Stimulated activated CD8-positive, alpha-beta memory T cell treated with anti-CD3 and anti-CD28 coated beads, Interleukin-2, amount 100 ng/mL, for 1 hour (primary cell): ENCODE measurements at places on chromosomes 16 and 17.

DNA sequence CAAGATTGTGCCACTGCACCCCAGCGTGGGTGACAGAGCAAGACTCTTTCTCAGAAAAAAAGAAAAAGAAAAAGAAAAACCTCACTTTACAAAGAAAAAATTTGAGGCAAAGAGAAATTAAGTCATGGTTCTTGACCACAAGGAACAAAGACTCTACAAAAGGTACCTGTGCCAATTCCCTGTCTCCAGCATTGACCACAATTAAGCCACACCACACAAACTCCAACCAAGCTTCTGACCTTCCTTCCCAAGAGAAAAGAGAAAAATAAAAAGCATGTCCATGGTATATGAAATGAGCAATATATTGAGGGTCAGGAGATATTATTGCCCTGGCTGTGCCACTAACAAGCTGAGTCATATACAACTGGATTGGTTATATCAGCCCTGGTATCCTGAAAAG lies 146.3 kb upstream of the NOG start:
- no peak for DNase-seq

GRCh38 chr17:54680410-54680809 lies 220.2 kb upstream of the TOM1L1 start:
- no peak for DNase-seq

DNA sequence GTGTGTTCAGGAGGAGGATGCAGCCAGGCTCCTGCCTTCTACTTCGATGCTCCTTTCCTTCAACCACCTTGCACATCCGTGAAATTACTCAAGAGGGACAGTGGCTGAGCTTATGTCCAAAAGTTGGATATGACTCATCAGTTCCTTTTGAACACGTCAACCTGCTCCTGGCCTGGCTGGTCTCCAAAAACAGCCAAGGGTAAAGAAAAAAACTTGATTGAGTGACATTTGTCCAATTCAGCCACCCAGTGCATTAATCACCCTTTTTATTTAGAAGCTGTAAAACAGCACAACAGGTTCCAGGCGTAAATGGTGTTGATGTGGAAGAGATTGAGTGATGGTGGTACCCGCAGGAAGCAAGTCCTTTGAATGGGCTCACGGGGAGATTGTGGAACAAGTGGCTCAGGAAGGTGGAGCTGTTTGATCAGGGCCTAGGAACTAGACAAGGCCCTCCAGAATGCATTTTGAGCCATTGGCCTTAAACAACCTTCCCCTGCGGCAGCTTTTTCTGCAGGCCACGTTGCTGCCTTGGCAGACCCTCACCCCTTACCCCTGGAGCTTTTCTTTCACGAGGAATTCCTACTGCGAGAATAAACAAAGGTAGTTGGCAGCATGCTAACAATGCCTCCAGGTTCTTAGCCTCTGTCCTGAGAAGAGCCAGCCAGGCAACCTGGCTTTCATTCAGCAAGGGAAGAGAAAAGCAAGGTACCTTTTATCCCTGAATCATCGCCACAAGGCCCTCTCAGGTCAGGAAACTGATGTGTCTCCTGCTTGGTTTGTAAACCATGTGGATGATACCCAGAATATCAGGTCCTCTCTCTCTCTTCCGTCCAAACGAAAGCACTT lies 173.3 kb upstream of the CACNG5 start:
- no peak for DNase-seq

DNA sequence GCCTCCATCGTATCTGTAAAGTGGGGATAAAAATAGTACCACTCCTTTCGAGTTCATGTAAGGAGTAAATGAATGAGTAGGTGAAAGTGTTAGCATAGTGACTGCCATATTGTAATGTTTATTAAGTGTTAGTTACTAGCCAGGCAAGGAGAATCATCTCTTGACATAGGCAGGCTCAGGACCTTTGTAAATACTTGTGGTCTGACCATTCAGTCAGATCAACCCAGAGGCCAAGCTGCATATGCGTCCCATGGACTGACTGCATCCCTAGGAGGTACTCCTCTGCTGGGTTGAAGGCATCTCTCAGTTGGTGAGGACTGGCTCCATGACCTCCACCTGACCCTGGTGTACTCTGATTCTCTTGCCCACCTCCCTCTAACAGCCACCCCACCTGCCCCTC lies 40.5 kb upstream of the CDRT4 start:
- DNase-seq = no peak

DNA sequence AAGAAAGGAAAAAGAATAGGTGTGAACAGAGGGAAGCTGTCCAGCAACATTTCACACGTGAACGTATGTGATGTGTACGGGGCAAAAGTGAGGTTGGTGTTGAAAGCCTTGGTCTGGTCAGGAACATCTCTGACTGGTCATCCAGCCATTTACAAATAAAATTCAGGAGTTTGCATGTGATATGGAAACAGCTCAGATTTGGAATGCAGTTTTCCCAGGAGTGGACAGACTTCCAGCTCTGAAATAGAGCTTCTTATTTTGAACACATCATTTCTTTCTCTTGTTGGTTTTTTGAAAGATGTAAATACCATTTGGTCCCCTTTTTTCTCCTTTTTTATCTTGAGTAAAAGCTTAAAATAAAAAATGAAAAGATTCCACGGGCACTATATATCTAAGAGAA lies 566.2 kb upstream of the ZFHX3 start:
- no peak for DNase-seq

DNA sequence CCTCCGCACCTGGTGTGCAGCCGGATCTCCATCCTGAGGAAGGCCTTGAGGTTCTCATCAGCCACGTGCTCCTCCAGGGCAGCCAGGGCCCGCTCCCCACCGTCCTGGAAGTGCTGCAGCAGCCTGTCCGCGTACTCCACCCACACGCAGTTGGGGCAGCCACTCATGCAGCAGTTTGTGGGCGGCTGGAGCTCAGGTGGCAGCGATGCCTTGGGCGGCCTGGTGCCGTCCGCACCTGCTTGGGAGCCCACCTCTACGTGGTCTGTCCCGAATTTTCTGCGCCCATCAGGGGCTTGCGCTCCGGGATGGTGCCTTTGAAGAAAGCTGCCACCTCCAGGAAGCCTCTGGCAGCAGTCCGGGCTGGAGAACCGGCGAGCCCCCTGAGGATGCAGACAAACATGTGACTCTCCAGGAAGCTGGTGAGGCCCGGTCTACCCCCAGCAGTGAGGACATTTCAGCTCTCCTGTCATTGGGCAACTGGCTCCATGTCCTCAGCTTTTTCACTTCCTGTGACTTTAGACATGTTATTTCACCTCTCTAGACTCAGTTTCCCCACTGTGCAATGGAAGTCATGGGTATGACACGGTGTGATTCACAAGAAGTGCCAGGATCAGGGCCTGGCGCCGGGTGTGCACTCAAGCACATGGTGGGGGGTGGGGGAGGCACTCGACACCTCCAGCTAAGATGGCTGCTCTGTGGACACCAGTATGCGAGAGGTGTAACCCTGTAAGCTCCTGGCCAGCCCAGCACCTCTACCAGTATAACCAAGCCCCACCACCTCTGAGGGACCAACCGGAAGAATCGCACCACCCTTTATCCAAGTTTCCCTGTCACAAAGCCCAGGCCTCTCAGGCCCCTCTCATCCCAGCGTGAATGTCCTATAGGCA lies 957 bp downstream of the OXLD1 start:
- DNase-seq = no peak

DNA sequence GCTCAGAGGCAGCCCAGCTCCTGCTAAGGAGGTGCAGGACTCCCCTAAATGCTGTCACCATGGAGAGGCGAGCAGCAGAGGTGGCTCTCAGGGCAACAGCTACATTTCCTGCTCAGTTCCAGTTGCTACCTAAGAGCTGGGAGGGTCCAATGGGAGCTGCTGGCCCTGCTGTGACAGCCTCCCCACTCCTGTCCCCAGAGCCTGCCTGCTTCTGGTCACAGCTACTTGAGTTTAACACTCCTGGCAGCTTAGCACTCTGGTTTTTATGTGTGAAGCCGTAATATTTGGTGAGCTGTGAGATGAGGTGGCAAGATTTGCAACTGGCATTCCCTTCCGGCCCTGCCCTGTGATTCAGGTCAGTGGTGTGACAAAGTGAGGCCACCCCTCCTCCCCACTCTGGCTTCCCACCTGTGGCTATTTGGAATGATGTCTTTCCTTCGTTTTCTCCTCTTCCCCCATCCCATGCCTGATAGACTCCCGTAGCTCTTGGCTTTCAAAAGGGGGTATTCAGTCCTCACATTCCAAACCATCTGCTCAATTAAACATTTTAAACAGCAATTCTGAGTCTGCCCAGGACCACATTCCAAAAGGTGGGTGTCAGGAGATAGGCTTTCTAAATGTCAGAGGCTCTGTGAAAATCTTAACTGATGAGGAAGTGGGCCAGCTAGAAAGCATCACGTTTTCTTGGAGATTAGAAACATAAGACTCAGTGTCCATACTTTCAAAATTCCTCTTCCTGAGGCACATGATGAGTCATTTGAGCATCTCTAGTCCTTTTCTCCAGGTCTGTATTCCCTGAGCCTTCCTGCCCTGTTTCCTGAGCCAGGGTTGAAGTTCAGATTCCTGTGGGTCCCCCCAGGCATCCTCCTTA lies 42.6 kb upstream of the SKAP1 start:
- no peak for DNase-seq

- DNase-seq = no peak
Observed at GRCh38 chr17:42438600-42439567, 15.8 kb upstream of the CAVIN1 start.

DNA sequence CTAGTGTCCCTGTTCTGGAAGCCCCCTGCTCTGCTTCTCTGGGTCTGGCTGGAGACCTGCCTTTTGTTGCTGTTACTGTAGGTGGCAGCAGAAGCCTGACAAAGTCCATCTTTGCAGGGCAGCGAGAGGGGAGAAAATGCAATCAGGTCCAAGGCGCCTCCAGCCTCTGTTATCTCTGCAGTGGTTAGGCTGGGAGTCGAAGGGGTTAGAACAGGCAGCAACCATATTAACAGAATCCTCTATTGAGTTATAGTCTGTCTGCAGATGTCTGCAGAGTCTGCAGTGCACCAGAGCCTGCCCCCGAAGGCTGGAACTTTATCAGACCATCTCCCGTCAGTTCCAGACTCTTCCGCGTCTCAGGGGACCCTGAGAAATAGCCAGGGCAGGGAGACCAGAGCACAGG lies 404.9 kb upstream of the EEF2KMT start:
- DNase-seq = no peak

GRCh38 chr16:64718486-64718885 lies 403.4 kb downstream of the CDH11 start:
- no peak for DNase-seq

GRCh38 chr16:9014389-9014788 lies 50.7 kb upstream of the USP7 start:
- DNase-seq = no peak

DNA sequence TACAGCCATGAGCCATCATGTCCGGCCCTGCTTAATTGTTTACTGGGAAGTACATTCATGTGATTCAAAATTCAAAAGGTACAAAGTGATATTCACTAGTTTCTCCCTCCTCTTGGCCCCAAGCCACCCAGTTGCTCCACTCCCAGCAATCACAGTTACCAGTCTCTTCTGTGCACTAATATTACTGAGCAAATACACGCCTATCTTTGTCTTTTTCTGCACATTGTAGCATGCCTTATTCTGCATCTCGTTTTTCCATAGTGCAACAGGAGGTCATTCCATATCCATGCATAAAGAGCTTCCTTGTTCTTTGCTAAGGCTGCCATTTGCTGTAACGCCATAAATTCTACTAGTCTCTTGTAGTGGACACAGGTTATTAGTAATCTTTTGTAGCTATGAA lies 2.2 kb upstream of the ALOX15 start:
- no peak for DNase-seq

- no peak for DNase-seq
Observed at GRCh38 chr16:11526655-11527350, 59.9 kb downstream of the LITAF start.

- DNase-seq = no peak
Observed at GRCh38 chr16:2038382-2039231, 9.0 kb downstream of the NTHL1 start.

GRCh38 chr17:77691216-77692085 lies 267.1 kb upstream of the TNRC6C start:
- no peak for DNase-seq

- DNase-seq = no peak
Observed at GRCh38 chr17:78832541-78832810, 8.1 kb downstream of the USP36 start.

DNA sequence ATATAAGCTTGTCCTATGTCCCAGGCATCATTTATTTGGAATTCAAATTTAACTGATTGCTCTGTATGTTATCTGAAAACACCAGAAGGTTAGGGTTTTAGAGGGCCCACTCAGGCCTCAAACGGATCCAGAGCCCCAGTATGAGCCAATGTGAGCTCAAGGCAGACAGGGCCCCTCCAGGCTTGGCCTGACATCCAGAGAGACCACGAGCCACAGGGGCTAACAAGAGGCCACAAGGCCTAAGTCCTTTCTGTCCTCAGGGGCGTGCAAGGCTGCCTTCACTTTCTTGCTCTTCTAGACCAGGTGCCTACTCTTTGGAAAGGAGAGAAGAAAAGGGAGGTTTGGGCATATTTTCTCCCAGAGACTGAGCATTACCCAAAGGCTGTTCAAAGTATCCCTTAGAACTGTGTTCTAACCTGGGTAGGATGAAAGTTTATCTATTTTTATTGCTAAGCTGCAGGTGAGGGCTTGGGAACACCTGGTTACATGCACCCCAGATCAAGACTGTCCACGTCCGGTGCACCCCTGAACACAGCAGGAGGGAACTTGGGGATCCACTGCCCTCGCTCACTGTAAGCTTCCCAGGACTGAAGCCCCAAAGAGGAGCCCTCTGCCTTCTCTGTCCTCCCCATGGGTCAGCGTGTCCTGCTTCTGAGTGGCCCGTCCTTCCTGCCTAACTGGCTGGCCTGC lies 1.5 kb upstream of the ENGASE start:
- DNase-seq = no peak

DNA sequence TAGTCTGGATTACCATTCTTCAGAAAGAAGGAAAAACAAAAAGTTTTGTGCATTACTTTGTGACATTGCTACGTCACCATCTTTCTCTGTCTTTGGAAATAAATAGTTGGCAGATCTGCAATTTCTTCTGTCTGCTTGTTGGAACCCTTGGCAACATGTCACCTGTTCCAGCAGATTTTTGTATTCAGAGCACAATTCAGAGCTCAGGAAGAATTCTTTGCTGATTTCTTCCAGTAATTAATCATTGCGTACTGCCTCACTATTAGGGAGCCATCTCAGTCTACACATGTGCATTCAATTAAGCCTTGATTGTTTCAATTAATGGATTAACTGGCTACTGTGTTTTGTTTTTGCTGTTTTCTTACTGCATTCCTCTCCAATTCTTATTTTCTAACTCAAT lies 467.2 kb downstream of the CDH8 start:
- DNase-seq = no peak

DNA sequence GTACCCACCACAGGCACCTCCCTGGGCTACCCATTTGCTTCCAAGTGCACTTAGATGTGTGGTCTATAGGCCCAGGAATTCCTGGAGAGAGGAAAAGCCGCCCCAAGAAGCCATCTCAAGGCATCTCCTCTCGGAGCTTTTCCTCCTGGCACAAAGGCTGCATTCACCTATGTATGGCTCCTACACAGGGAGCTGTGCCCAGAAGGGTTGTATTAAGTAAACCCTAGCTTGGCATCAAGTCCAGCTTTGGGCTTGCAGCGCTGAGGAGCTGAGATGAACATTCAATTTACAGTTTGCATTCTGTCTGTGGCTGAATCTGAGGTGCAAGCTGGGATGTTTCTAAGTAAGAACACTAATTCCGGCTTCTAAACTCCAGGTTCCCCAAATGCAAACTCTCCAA lies 81.3 kb downstream of the CDYL2 start:
- no peak for DNase-seq
